ENCODE measurements at places on chromosomes 13 and 19.

DNA sequence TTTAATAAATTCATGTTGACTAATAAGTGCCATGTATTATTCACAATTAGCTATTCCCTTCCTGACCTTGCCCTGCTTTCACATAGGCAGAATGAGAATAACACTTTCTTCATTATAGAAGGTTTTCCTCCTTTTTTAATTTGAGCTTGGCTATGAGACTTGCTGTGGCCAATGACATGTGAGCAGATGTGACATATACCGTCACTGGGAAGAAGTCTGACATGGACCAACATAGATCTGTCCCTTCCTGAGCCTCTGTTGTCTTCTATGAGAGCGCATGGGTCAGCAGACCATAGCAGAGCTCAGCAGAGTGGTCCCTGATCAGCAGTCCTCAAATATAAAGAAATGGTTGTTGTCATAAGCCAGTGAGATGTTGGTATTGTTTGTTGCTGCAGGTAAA is 163.9 kb downstream of the DACH1 start:
- no peak for DNase-seq

DNA sequence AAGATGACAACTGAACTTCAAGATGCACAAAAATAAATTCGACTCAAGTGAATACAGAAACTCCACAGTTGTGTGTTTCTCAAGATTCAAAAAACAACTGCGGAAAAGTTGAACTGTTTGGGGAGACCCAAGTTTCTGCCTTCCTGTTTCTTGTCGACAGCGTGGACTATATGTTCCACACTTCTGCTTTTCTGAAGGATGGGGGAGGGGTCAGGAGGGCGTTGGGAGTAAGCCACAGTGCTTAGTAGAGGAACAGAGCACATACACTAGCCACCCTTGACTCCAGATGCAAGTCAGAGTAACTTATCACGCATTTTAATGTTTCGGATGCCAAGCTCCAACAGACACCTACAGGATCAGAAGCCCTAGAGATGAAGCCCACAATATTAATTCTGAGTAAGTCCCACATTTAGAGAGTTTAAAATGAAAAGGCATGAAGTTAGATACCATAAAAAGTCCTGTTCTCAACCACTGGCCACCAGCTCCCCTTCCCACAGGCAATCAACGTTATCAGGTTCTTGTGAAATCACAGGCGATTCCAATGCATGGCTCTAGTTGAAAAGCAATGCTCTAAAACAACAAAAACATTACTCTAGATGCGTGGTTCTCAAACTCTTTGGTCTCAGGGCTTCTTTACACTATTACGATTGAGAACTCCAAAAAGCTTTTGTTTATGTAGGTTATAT is 4.2 kb downstream of the TUBGCP3 start:
- no peak for DNase-seq

DNA sequence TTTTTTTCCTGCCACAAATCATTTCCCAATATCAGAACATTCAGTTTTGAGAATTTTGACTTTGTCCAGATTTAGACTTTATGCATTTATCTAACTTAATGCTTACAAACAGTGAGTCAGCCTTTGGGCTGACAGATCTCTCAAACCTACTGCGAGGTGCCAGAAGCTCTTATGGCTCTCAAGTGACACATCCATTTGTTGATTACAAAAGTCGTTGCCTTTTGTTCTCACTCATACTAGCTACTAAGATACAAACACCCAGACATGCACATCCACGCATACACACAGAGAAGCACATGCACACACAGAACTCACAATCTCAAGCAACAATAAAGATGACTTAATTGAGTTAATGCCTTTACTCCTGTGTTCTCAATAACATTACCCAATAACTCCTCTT is 1147.5 kb downstream of the DIAPH3 start:
- DNase-seq = no peak

DNA sequence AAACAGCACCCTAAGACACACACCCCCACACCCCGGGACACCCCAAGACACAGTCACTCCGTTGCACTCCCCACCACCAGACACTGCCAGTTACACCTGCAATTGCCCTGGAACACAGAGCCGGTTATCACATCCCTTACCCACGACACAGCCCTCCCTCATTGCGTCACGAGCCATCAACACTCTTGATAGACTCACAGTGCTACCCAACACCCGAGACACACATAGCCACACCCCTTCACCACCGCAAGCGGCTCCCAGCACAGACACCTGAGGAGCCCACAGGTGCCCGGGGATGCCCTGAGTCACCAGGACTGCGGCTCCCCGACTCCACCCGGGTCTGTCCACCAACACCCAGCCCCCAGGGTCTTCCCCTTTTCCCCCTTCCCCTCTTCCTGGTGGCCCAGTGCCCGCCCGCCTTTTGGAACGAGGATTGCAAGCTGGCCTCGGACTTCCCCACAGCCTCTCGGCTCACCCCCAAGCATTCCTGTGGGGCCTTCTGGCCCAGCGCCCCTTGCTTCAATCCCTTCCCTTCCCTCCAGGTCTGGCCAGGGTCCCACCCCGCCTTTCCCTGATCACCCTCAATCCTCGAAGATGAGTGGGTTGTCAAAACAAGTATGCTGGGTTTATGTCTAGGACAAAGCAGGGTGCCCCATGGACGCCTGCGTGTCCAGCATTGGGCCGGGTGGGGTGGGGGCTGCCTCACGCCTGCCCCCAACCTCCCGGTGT is 1.7 kb upstream of the PTGER1 start:
- DNase-seq = peak; percentile 31

DNA sequence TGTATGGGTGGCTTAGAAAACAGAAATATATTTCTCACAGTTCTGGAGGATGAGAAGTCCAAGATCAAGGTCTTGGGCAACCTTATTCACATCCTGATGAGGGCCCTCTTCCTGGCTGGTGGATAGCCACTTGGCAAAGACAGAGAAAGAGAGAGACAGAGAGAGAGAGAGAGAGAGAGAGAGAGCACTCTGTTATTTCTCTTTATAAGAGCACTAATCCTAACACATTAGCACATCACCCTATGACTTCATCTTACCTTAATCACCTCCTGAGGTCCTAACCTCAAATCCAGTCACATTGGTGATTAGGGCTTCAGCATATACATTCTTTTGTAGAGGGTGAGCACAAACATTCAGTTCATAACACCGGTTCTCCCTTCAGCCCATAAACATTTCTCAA is 430.3 kb downstream of the EFNB2 start:
- DNase-seq = no peak

DNA sequence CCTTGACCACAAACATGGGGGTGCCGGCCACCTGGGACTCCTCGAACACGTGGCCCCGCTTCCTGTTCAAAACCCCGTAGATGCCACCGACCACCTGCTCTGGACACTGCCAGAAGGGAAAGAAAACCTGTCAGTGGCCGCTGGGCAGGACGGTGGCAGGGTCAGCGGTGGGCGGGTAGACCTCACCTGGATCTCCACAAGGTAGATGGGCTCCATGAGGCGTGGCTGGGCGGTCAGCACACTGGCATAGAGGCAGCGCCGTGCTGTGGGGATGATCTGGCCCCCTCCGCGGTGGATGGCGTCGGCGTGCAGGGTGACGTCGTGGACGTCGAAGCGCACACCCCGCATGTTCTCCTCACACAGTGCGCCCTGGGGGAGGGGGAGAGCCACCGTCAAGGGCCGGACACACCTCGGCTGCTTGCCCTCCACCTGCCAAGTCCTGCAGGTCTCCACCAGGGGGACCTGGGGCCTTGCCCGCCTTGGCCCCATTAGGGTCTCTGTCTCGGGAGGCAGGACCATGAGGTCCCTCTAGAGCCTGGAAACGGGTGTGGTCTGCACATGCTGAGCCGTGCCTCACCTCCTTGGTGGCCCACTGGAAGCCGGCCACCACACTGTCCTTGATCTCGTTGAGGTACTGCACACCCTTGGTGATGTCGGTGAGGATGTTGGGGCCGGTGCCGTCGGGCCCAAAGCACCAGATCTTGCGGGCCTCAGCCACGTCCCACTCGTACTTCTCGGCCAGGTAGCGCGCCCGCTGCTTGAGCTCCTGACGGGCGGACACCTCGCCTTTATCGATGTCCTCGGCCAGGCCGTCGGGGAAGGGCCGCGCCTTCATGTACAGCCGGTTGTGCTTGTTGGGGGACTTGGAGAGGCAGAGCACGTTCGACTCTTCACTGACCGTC is 6.6 kb upstream of the DAPK3 start:
- peak; percentile 9 for DNase-seq

GRCh38 chr13:21256351-21256761 is 79.9 kb downstream of the MRPL57 start:
- DNase-seq = no peak

DNA sequence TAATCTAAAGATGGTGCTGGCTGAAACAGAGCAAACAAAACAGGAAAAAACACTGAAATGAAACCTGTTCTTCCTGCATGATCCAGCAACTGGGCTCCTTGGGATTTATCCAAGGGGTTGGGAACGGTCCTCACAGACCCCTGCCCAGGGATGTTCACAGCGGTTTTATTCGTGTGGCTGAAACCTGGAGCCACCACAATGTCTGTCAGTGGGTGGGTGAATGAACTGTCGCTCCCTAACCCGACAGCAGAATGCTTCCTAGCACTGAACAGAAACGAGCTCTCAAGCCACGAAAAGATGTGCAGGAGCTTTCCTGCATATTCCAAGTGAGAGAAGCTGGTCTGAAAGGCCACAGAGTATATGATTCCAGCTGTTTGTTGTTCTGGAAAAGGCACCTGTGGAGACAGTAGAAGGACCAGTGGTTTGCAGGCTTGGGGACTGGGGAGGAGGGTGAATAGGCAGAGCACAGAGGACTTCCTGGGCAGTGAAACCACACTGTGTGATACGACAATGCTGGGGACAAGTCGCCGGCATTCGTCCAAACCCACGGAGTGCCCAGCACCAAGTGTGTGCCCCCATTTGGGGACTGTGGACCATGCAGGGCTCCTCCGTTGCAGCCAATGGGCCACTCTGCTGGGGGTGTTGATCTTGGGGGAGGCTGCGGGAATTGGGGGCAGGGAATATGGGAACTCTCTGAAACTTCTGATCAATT is 73.9 kb downstream of the TEX29 start:
- no peak for DNase-seq

- DNase-seq = no peak
Observed at GRCh38 chr13:110593430-110594130, 21.8 kb upstream of the NAXD start.

DNA sequence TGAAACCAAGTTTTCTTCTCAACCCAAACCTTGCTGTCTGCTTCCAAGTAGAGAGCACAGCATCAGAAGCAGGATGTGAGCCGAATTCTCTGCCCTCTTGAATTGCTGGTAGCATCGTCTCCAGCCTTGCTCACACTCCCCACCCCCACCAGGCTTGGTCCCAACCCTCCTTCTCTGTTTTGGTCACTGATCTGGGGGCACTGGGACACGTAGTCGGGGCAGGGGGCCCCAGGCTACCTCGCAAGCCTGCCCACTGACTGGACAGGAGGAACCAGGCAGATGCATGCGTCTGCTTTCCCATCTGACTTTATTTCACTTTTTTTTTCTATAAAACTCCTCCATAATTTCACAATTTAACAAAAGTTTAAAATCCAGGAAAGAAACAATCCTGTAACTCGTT is 69.7 kb downstream of the MLLT1 start:
- no peak for DNase-seq

DNA sequence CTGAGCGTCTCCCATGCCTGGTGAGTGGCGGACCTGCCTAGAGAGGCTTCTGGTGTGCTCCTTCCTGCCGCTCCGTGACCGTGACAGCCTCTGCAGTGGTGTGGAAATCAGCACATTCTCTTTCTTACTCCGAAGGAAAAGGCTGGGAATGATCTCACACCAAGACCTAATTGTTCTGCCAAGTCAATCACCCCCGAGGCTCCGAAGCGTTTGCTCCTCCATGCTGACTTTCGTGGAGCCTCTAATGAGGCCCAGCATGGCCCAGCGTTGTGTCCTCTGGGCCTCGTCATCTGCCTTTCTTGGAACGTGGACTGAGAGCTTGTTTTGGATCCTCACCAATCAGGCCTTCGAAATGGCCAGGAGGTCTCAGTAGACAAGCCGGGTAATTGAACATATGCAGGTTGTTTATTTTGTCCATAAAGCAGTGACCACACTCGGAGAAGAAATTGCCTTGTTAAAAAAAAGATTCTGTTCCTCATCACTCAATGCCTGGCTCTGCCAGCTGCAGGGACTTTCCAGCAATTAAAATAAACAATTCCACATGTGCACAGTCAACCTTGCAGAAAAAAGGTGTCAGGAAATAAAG is 107.1 kb downstream of the UBL3 start:
- DNase-seq = no peak

DNA sequence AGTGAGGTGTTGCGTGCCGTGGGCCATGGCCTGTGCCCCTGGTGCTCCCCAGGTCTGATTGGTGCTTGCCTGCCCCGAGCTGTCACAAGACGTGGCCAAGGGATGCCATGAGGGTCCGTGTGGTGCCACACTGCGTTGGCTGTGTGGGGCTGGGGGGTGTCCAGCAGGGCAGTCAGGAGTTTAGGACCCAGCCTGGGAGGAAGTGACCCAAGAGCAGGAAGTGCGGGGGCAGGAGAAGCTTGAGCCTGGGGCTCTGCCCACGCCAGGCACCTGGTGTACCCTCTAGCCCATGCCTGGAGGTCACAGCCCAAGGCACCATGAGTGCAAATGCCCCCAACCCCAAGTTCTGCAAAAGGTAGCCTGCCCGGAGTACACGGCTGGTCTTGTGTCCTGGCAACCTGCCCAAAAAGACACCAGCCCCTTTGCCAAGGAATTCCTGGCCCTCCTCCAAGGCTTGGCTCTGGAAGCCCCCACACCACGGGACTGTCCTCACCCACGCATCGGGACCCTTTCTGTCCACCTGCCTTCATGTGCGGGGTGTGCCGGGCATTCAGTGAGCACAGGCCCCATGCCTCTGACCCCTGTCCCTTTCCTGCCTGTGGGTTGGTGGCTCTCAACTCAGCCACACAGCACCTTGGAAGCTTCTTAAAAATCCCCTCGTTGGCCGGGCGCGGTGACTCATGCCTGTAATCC is 24.9 kb downstream of the MPND start:
- DNase-seq = no peak

GRCh38 chr19:4304538-4305256 is at the start of gene FSD1:
Gene FSD1, plus strand, starts transcription at chr19:4304598. Its CDS starts 149 bp downstream, at chr19:4304747.
- peak; percentile 67 for DNase-seq

GRCh38 chr19:19434483-19435045 is 29.1 kb downstream of the GATAD2A start:
- no peak for DNase-seq

DNA sequence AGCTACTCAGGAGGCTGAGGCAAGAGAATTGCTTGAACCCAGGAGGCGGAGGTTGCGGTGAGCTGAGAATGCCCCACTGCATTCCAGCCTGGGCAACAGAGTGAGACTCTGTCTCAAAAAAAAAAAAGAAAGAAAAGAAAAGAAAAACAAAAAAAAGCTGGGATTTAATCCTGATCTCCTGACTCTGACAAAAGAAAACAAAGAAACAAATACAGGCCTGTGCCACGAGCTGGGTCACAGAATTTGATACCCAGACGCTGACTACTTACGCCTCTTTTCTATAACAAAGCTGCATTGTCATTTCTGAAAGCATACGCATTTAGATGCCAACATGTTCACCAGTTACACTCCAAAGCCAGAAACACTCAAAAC is 18.2 kb upstream of the GTF2F2 start:
- no peak for DNase-seq

- no peak for DNase-seq
Observed at GRCh38 chr13:39433651-39434050, 169.3 kb downstream of the LHFPL6 start.
